IPS DF 6.9 (cell line): ENCODE measurements at places on chromosomes 1 and 21.

GRCh38 chr1:108862698-108863477 lies 6.0 kb upstream of the AKNAD1 start:
- DNase-seq = no peak

DNA sequence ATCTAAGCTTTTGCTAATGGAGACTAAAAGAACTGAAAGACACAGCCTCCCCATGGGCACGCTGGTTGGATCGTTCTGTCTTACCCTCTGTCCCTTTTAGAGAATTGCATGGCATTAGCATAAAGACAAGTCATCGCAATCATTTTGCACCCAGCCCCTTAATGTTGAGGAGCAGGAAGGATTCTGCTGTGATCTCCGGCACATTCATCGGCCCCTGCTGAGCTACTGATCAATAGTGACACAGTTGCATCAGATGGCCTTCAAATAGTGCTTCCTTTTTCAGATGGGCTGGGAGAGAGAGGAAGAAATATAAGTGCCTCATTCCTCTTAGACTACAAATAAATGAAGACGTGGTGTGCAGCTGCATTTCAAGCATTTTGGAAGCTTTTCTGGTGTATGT lies 75.4 kb downstream of the NOS1AP start:
- peak; percentile 27 for DNase-seq

DNA sequence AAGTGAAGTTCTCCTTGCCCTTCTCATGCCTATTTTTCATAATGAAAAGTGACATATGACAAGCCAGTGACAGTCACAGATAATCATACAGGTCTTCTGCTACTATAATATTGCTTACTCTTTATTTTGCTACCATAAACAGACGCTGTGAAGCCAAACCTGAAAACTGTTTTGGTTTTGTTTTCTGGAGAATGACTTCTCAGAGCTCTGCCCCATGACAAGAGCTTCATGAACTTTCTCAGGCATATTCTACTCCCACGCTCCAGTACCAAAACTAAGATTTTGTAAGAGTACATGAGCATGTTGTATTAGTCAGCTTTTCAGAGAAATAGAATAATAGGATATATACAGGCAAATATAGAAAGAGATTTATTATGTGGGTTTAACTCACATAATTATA lies 64.3 kb upstream of the VTCN1 start:
- DNase-seq = no peak

GRCh38 chr1:10128101-10128765 lies 82.1 kb upstream of the KIF1B start:
- no peak for DNase-seq

- no peak for DNase-seq
Observed at GRCh38 chr1:71861022-71861421, 421.3 kb downstream of the NEGR1 start.

DNA sequence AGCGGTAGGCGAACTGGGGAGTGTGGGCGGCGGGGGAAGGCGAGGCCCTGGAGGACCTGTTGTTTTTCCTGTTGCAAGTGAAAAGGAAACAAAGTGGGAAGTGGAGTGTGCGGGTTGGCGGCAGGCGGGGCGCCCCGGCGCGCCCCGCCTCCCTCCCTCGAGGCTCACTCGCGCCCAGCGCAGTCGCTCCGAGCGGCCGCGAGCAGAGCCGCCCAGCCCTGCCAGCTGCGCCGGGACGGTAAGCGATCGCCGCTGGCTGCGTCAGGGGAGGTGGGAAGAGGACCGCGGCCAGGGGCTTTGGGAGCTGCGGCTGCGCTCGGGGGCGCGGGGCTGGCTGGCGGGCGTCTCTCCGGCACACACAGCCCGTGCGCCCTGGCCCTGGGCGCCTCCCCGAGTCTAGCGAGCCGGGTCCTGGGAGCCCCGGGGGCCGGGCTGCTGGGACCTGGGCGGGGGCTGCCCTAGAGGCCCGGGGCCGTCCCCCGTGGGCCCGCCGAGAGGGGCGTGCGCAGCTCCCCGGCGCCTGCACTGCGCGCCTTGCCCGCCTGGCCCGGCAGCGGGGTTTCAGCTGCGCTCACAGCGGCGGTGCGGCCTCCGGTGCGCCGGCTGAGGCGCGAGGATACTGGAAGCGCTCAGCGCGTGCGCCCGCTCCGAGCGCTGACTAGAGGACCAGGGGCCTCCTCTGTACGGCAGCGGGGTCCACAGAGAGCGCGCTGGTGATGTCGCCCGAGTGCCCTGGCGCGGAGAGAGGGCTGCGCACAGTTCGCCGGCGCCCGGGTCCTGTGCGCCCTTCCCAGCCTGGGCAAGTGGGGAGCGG lies at the start of gene PIK3CD:
Gene PIK3CD (plus strand): TSS at position 167 of the 814 bp plus-strand sequence. CDS start 58,725 bp downstream, outside the sequence.
- DNase-seq = no peak

- DNase-seq = no peak
Observed at GRCh38 chr1:6888268-6888667, 103.0 kb downstream of the CAMTA1 start.

DNA sequence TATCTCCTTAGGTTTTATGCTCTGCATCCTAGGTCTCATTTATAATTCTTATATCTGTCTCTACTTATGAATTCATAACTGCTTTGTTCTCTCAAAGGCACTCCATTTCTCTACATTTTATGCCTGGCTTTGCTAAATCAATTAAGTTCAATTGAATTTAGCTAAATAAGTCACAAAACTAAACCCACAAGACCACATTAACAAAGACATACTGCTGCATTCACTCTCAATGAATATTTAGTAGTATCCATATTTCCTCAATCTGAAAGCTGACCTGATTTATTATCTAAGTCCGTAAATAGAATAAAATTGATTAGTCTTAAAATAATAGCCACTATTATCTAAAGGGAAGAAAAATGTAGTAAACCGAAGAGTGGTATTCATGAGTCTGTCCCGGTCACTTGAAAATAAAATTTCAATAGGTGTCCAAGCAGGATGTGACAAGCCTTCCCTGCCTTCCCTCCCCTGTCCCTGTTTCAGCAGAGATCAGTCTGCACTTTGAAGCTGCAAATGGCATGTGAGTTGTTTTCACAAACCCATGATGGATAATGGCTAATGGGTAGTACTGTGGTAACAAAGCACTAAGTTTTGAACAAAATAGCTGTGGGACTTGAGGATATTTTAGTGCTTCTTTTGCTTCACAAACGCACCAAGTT lies 295.0 kb upstream of the NCAM2 start:
- DNase-seq = no peak

- no peak for DNase-seq
Observed at GRCh38 chr1:56773341-56774066, 45.7 kb downstream of the FYB2 start.

GRCh38 chr1:64915381-64916274 lies 50.7 kb downstream of the JAK1 start:
- DNase-seq = no peak

- no peak for DNase-seq
Observed at GRCh38 chr1:53455364-53455991, 3.7 kb upstream of the DMRTB1 start.

DNA sequence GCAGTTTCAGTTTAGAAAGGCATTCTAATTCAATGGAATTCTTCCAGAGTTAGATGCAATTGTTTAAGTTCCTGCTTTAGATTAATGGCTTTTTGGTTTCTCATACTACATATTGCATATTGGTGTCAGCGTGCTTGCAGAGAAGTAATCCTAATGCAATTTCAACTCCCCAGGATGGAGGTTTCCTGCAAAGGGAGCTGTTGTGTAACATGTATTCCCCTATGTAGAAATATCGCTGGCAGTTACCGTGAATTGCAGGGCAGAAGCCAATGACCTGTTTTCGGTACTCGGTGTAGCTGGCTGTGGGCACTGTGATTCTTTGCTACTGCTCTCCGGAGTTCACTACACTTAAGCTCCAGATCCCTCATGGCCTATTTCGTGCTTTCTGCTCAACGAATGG lies 256.1 kb upstream of the PTBP2 start:
- DNase-seq = no peak

- no peak for DNase-seq
Observed at GRCh38 chr21:46655230-46655629, 19.8 kb downstream of the PRMT2 start.

DNA sequence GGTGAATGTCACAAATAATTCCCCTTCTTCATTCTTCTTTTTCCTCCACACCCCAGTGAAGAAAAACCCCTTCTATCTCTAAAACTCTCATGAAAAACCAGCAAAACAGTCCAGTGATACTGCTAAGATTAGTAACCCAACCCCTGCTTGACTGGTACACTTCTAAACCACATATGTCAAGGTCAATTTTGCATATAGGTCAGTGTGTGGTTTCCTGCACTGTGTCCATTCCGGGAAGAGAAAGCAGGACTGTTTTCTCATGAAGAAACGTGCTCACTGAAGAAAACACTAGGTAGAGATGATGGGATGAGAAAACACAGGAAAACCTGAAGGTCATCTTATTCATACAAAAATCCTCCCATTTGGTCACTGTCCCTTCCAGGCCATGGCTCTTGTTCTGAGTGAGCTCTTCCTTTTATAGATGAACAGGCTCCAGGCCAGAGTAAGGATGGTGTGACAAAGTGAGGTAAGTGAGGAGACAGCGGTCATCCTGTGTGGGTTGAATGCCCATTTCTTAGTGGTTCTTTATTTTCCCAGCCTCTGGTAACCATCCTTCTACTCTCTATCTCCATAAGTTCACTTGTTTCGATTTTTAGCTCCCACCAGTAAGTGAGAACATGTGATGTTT lies 122.7 kb downstream of the FASLG start:
- DNase-seq = no peak

DNA sequence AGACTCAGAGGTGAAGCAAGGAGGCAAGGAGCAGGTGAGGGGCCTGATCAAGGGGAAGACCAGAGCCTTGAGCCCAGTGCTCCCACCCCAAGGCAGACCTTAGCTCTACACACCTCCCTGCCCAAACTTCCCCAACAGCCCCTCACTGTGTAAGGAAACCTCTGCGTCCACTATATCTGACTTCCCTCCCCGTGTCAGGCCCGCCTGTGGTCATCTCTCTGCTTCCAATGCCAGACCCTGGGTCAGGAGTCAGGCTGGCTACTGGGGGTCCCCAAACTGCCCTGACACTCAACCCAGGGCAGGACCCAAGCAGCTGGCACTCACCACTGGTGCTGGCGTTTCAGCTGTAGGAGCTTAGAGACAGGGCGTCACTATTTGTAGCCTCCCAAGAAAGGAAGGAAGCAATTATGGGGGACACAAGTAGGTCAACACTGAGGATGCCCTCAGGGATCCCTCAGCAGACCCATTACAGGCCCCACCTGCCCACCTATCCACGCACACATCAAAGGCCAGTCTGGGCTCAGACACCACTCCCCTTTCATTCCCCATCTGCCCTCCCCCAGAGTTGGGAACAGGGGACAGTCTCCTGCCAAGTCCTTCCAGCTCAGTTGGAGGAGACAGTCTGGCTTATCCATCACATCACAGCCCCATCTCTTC lies 811 bp upstream of the S100A3 start:
- DNase-seq = no peak

DNA sequence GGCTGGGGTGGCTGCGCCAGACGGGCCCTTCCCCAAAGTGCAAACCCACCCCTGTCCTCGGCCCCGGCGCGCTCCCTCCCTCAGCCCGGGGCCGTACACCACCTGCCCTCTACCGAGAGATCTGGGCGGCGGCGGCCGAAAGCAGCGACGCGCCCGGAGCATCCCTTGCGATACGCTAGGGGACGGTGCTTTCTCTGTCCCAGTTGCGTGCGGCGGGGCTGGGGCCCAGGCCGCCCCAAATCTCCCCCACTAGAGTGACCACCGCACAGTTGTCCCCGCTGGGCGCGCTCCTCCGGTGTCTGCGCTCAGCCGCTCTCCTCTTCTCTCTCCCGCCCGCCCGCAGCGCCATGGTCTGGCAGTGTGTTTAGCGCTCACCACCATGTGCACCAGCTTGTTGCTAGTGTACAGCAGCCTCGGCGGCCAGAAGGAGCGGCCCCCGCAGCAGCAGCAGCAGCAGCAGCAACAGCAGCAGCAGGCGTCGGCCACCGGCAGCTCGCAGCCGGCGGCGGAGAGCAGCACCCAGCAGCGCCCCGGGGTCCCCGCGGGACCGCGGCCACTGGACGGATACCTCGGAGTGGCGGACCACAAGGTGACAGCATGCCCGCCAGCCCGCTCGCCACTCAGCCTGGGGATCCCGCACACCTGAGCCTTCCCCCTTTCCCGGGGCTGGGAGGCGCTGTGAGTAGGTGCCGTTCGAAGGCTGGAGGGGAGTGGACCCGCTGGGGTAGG lies 1.0 kb downstream of the ST6GALNAC5 start:
- no peak for DNase-seq

GRCh38 chr1:204818998-204819397 lies 51.7 kb upstream of the NFASC start:
- DNase-seq = no peak

DNA sequence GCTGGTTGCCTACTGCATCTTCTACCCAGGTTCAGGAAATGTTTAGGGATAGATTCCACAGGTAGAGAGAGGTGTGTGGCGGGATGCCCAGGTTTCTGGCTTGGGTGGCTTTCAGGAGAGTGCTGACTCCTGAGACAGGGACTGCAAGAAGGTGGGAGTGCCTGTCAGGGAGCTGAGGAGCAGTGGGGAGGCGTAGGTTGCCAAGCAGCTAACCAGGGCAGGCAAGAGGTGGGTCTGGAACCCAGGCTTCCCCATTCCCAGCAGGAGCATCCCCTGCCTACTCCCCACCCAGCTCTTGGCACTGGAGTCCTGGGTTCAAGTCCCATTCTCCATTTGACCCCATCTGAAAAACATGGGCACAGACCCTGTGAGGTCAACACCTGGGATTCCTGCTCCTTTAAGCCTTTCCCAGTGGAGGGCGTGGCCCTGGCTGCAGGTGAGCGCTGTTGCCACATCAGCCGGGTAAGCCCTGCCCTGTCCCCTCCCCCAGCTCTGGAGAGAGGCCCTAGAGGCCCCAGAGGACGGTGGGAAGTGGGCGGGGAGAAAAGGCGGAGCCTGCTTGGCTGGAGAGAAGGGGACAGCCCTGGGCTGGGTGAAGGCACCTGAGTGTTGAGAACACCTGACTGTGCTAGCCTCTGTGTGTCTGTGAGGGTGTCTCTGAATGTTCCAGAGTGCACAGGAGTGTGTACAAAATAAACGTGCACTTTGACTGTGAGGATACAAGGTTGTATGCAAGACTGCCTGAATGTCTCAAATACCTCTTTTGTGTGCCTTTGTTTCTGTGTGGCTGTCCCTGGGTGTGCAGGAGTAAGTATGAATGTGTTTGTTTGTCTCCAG lies 14.0 kb upstream of the SYNC start:
- peak; percentile 98 for DNase-seq

- no peak for DNase-seq
Observed at GRCh38 chr1:25890239-25891034, 14.9 kb upstream of the PAQR7 start.

DNA sequence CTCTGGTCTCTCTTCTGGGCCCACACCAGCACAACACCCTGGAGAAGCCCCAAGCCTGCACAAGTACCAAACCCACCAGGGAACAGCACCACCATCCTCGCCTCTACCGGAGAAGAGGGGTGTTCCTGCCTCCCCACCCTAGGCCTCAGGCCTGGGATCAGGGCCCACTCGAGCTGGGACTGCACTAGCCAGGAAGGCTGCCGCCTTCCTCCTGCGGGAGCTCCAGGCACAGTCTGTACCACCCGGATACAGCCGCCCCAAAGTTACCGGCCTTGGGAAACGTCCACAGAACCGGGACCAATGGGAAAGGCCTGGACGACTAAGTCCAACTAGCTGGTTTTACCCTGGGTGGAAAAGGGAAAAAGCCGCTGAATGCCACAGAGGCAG lies 3.4 kb downstream of the TAL1 start:
- no peak for DNase-seq

- no peak for DNase-seq
Observed at GRCh38 chr1:211381481-211382181, 55.0 kb downstream of the TRAF5 start.

GRCh38 chr1:85611856-85612255 lies 31.3 kb downstream of the CCN1 start:
- DNase-seq = no peak
